ENCODE measurements at places on chromosomes 11 and 22. TPM values are rescaled to one million over a fixed set of nuclear protein-coding genes. Genes with fewer than 3 reads are reported as not detected.

The SLCO2B1 gene
- polyA plus RNA-seq: 0.13 TPM

The MMP12 gene
- not detected for polyA plus RNA-seq

- DNase-seq: peak; percentile 12
These were observed 40.5 kb downstream of the GGTLC2 start for GRCh38 chr22:22684580-22685561.

DNA sequence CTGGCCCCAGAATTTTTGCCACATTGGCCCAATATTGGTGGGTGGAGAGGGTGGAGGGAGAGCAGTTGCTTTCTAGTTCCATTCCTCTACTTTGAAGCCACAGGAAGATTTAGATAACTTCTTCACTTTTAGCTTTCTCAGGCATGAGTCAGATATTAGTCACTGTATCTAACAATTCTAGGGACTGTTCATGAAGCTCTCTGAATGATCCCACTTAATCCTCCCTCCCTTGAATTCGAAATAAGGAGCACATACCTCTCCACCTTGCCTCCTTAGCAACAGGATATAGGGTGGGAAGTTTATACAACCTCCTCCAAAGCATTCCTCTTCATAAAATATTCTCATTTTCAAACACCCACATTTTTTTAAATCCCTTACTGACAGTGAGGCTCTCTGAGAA lies 13.5 kb downstream of the FSHB start:
- no peak for DNase-seq

The GGTLC2 gene
- not detected for polyA plus RNA-seq

GRCh38 chr22:43183496-43184277 lies 3.2 kb downstream of the TTLL12 start:
- no peak for DNase-seq

GRCh38 chr11:117076941-117077691 lies 21.1 kb downstream of the SIK3 start:
- no peak for DNase-seq

- DNase-seq: no peak
These were observed 109.5 kb downstream of the RASSF10 start for GRCh38 chr11:13118650-13119049.

The SLC17A6 gene
- not detected for polyA plus RNA-seq

- no peak for DNase-seq
These were observed 13.6 kb upstream of the PANX3 start for GRCh38 chr11:124597626-124598025.

The RAB1B gene
- 17.9 TPM for polyA plus RNA-seq

- DNase-seq: no peak
These were observed 28.1 kb downstream of the PGM2L1 start for GRCh38 chr11:74370123-74370522.

- no peak for DNase-seq
These were observed 1.8 kb downstream of the TMEM179B start for GRCh38 chr11:62788991-62789390.

GRCh38 chr11:14371249-14371648 lies 12.3 kb upstream of the RRAS2 start:
- no peak for DNase-seq

The OR52R1 gene
- not detected for polyA plus RNA-seq

GRCh38 chr11:31259797-31260196 lies 109.7 kb downstream of the DCDC1 start:
- DNase-seq: no peak

The CHRM4 gene
- not detected for polyA plus RNA-seq

- DNase-seq: no peak
These were observed 9.5 kb upstream of the CBX6 start for GRCh38 chr22:38881464-38881871.

- DNase-seq: no peak
These were observed 80.7 kb upstream of the NAV2 start for GRCh38 chr11:19631712-19632498.

- DNase-seq: no peak
These were observed 9.7 kb downstream of the FBLN1 start for GRCh38 chr22:45512363-45512762.

The PHLDA2 gene
- 2.6 TPM for polyA plus RNA-seq

The ENTHD1 gene
- not detected for polyA plus RNA-seq
